ENCODE measurements at places on chromosomes 3 and 15.

- no peak for DNase-seq
These were observed 361.9 kb upstream of the ICE2 start for GRCh38 chr15:60840703-60841411.

DNA sequence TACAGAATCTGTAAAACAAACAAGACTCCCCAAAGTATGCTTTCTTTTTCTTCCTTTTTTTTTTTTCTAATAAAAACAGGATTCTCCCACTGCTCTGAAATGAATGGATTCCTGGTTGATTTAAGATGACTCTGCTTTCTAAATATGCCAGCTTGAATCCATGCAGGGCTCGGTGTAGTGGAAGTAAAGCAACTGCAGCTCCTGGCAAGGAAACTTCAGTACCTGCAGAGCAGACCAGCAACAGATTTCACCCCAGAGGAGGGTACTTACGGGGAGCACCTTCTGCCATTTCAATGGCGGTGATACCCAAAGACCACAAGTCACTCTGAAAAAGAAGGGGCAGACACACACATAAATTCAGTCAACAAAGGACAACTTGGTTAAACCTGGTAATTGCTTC is 150.5 kb upstream of the SLC2A2 start:
- no peak for DNase-seq

GRCh38 chr15:28132524-28133275 is 33.6 kb upstream of the OCA2 start:
- no peak for DNase-seq

DNA sequence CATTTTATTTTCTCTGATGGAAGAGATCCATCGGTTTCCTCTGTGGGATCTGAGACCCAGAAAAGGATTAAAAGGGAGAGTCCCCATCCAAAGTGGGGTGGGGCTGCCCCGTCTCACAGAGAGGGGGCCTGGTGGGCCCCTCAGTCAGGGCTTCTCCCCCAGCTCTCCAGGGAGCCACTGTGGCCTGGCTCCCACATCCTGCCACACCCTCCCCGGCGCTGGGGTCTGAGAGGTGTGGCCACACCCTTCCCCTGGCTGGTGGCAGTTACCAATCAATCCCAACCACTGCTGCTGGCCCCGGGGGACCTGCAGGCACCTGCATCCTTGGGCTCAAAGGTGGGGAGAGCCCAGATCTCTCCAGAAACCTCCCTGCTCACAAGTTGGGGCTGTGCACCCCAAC is 161.8 kb upstream of the IQSEC1 start:
- DNase-seq, result no peak

DNA sequence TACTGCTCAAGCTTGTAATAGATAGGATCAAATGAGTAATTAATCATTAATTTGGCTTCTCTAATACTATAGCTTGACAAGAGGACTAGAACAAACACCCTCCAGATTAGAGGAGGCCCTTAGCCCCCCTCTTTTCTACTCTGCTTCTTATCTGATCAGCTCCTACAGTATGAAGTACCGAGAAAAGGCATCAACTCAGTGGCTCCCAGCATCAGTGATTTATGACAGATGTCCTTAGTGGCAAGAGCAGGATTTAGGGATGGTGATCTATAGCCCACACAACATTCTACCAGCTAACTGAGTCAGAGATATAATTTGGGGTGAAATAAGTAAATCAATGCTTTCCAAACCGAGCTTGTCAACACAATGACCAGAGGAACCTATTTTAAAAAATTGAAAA is 541.1 kb downstream of the NLGN1 start:
- no peak for DNase-seq

DNA sequence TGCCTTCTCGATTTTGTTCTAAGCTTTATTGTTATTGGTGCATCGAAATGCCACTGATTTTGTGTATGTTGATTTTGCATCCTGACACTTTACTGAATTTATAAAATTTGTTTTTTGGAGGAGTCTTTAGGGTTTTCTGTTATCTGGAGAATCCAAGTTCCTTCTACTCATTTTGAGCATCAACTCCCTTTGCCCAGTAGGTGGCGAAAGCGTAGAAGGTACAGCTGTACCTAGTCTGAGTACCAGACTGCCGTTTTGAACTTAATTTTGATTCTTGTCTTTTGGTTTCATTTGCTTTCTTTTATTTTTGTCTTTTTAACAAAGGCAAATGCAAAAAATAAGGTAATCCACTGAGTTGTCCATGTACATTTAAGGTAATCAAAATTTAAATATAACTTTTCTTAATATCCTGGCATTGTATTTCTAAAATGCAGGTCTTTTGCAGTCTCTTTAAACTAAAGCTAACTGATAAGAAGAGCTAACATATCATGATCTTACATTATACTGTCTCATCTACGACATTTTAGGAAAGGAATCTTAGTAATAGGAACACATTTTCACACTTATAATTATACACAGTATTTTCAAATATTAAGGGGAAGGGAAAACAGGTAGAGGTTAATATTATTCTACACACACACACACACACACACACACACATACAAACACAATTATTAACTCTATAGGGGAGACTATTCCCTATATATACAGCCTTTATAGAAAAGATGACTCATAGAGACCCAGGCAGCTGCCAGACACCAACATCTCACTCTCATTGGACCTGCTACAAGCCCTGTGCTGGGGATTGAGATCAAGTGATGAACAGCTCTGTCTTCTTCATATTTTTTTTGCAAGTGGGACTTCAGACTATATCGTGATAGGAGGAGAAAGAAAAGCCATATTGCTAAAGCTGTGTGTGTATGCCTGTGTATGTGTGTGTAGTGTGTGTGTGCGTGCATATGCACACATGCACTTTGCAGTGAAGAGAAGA is 71.8 kb downstream of the SYNPR start:
- no peak for DNase-seq

GRCh38 chr3:42937334-42937733 is 31.4 kb downstream of the ZNF662 start:
- DNase-seq, result no peak

DNA sequence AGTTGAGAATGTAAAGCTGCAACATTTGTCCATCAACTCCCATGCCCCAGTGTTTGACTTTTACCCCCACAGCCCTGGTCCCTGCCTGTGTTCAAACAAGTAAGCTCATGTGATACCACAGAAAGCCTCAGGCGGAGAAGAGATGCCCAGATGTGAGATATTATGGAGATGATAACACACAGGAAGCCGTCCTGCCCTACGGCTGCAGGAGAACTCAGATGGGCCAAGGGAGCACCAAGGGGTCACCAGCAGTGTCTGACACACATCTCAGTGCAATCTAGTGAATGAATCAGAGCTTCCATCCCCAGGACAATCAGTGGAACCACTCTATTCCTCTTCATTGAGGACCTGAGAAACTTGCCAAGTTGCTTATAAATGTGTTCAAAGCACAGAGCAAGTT is 14.0 kb upstream of the SPINK8 start:
- DNase-seq, result no peak

DNA sequence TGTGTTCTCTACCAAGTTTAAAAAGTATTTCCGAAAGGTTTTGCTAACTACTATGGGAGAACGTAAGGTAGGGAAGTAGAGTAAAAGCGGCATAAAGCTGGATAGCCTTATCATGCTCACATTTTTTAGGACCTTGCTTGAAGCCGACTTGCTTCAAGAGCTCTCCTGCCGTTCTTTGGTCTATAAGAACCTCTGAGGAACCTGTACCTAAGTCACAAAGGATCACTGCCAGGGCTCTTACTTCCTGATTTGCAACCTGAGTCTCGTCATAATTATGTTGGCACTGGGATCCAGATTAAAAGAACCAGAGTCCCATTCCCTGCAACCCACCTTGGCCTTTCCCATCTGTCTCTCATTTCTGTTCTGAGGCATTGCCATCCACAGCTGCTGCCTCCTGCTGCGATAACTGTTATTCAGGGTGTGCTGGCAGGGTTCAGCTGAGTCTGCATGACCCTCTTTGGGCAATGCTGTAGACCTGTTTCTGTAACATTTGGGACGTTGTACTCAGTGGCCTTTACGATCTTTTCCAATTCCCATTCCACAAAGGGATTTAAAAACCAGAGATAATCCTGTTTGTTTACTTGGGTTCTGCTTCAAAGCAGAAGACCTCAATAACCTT is 131.0 kb upstream of the UMPS start:
- DNase-seq, result no peak

- DNase-seq, result no peak
These were observed 22.8 kb downstream of the FEM1B start for GRCh38 chr15:68300115-68300940.

GRCh38 chr3:196625331-196625730 is 14.2 kb upstream of the NRROS start:
- DNase-seq, result no peak

- DNase-seq, result no peak
These were observed 18.1 kb upstream of the SLC22A13 start for GRCh38 chr3:38247366-38248035.

- no peak for DNase-seq
These were observed 29.2 kb downstream of the XXYLT1 start for GRCh38 chr3:195241592-195242355.

DNA sequence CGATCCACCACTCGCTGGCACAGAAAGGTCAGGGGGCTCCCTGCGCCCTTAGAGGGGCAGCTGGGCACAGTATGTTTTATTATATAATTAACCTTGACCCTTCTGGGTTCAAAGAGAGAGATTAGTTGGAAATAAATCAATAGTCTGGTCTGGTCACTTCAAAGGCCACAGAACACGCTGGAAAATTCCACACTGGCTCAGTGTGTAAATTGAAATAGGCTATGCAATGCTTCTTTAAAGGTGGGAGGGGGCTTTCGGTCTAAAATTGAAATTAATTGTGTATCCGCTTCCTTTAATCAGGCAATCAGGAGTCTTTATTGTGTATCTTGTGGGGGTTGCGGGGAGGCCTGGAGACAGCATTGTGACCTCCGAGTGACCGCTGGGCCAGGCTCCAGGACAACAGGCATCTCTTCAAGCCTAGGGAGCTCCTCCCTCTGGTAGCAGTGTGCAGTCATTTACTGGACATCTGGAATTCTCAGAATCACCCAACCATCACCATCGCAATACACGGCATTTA is 8.0 kb downstream of the RNU5B-1 start:
- no peak for DNase-seq

DNA sequence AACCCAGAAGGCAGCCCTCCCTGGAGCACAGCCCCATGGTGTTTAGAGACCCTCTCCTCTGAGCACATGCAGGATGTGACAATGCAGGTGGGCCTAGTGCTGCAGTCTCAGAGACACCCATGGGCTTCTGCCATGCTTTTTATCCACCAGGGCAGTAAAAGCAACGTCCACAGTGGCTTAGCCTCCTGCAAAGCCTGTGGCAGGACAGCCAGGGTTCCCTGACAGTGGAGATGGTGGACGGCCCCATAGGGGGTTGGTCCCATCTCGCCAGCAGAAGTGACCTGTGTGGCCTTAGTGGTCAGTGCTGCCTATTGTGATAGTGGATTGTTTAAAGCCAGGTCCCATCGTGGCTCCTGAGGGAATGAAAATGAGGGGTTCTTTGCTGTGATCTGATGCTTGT is 46.6 kb downstream of the APBA2 start:
- no peak for DNase-seq

DNA sequence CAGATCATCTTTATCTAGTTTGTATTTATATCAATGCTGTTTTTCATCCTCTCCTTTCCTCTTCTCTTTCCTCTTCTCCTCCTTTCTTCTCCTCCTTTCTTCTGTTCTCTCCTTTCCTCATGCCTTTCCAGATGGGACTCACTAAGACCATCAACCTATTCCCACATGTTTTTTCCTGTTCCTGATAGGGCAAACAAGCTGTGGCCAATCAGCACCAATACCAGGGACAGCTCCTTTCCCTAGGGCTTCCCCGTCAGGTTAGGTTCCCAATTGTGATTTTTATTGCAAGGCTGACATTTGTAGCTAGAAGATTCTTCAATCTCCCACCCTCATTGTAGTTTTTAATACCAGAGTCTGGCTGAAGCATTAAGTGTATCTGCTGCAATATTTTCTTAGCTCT is 76.3 kb upstream of the COL8A1 start:
- DNase-seq, result no peak

DNA sequence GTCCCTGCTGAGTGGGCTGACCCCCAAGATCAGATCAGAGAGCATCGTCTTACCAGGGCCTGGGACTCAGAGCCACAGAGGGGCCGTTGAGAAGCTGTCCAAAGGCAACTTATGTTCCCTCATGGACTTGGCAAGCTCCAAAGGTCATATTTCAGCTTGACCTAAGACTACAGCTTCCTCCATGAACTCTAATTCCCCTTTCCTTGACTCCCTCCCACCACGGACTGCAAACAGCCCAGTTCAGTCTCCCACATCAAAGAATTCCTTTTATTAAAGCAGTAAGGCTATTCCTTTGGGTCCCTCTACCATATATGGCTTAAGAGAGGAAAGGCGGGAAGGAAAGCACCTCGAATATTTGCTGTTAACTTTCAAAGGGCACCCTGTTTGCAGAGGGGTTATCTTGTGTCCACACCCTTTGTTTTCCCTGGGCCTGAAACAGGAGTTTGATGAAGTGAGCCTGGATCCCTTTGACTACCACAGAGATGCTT is 146.1 kb upstream of the THBS1 start:
- no peak for DNase-seq

DNA sequence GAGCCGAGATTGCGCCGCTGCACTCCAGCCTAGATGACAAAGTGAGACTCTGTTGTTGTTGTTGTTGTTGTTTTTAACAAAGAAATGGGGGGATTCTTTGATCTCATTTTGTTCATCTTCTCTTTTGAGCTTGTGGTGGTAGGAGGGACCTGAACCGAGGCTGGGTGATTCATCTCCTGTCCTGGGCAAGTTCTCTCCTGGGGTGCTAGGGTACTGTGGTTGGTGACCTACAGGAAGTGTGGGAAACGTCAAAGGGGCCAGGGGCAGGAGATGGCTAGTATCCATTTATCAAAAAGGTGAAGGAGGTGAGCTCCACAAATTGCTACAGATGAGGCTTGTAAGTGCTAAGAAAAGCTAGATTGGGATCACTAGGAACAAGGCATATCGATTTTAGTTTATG is 14.3 kb downstream of the PPCDC start:
- DNase-seq, result no peak

DNA sequence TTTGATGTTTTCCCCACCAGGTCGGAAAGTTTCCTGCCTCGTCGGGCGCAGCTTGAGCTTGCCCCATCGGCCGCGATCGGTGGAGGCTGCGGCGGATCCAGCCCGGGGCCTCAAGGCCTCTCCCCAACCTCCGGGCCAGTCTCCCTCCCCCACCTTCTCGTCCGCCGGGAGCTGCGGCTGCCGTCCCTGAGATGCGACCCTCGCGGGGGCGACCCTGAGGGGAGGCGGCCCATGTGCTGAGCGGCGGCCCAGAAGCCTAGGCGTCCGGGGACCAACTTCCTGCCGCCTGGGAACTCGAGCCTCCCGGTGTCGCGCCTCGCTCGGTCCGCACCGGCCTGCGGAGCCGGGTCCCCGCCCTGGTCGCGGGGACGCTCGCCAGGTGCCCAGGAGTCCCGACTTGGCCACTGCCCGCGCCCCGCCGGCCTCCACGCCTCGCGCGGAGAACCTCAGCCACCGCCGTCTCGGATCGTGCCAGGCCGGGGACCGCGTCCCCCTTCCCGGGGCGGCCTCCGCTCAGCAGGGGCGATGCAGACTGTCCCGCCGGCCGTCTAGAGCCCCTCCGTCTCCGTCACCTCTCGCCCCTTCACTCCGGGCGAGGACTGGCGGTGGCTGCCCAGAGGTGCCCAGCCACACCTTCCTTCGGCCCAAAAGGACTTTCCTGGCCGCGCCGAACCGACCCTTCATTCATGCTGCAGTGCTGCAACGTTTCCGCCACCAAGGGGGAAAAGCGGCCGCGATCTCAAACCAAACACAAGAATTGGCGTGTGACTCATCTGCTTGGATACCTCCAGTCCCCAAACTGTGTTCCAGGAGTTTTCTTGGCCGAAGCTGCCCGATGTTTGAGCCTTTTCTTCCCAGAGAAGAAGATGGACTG is 656 bp downstream of the SLMAP start:
- peak; percentile 11 for DNase-seq
